ENCODE measurements at places on chromosomes 1 and 21.

GRCh38 chr1:93593854-93594602, 87.6 kb downstream of the BCAR3 start:
- no peak for DNase-seq

GRCh38 chr1:226631229-226632000, 82.9 kb downstream of the STUM start:
- DNase-seq = no peak

GRCh38 chr1:198174297-198174696, 17.5 kb downstream of the NEK7 start:
- DNase-seq = peak; percentile 40

DNA sequence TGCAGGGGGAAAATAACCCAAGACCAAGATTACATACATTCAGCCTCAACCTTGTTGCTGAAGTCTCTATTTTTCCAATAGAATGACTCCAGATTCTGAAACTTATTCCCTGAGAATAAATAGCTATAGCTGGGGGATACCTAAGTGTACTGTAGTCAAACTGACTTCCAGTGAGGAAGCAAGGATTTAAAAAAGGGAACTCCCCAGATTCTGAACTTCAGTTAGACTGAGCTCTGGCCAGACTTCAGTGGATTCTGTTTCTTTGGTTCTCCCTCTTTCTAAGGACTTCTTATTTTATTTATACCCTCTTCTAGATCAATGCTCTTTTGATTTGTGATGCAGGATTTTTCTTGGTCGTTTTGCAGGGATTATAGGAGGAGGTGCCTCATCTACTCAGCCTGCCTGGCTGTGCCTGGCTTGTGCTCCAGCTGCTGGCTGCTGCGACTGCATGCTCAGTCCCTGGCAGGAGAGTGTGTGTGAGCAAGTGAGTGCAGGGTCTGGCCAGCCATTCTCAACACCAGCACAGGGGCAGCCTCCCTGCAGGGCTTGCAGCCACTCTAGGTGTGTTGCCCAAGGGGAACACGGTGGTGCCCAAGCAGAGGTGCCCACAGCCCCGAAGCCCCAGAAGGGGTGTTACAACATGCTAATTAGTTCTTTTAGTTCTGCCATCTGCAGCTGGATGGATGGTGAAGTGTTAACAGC, 43.0 kb downstream of the SPATA17 start:
- no peak for DNase-seq

DNA sequence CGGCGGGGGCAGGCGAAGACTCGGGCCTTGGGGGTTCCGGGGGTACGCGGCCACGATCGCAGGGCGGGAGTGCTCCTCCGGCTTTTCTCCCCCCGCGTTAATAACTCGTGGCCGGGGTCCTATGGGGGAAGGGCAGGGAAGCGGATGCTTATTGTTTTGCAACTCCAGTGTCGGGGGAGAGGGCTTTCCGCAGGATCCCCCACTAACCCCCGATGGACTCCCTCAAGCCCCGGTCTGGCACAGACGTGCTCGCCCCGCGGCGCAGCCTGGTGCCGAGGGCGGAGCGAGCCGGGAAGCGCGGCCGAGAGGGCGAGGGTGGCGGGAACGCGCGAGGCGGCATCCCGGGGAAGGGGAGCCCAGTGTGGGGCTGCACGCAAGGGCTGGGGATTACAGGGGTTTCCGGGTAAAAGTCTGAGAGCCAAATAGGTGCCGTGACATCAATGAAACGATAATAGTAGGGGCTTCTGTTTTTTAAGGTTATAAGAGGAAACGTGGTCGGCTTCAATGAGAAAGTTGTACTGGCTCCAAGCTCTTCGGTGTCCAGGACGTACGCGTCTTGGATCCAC, 772 bp downstream of the UCK2 start:
- peak; percentile 68 for DNase-seq

- peak; percentile 55 for DNase-seq
These were observed 3.0 kb upstream of the RIT1 start for GRCh38 chr1:155913969-155914757.

DNA sequence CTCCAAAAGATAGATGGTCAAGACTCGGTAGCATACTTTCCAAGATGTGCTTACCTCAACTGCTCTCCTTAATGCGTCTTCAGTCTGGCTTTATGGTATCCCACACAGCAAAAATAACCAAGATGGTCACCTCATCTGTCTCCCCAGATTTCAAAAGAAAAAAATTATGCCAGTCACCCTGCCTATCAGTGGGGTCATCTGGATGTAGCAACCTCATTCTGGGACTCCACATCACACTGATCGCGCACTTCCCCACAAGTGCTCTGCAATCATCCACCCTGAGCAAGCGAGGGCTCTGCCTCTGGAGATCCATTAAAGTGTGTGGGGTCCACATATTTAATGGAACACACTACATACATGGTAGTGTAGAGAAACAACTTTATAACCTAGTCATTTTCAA, 42.5 kb downstream of the ACBD3 start:
- no peak for DNase-seq

DNA sequence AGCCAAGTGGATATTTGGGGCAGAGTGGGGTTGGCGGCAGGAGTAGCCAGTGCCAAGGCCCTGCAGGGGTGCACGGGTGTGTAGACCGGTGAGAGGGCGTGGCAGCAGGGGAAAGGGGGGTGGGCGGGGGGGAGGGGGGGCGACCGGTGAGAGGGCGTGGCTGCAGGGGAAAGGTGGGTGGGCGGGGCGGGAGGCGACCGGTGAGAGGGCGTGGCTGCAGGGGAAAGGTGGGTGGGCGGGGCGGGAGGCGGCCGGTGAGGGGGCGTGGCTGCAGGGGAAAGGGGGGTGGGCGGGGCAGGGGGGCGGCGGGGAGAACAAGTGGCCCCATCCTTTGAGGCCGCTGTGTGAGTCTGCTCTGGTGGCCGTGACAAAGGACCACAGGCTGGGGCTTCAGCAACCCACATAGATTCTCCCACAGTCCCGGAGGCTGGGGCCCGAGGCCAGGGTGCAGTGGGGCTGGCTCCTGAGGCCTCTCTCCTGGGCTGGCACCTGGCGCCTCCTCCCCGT, 25.8 kb downstream of the RRP1 start:
- DNase-seq = no peak

DNA sequence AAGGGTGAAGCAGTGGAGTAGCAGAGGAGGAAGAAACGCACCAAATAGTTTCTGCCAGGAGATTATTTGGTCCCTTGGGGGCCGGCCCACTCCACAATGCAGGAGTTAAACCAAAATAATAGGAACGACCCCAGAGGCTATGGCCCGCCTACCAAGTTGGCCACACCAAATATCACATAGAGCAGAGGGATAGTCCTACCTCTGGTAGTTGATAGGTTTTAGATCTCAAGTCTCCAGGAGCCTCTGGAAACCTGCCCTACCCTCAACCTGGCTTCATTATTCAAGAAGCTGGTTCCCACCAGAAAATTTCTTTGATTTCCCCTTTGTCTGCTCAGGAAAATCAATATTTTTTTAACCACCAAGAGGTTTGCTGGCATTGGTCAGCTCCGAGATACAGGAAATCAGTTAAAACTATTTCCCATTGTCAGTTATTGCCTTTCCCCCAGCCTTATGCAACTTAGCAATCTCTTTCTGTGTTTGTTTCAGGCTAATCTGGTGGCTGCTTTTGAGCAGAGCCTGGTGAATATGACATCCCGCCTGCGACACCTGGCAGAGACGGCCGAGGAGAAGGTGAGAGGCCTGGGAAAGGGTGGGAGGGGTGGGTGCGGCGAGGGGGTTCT, 35.5 kb upstream of the IPO9 start:
- DNase-seq = no peak

GRCh38 chr1:50332941-50333594, 90.2 kb downstream of the DMRTA2 start:
- DNase-seq = peak; percentile 45

- DNase-seq = no peak
These were observed 84.2 kb downstream of the PTGER3 start for GRCh38 chr1:70963374-70963773.

DNA sequence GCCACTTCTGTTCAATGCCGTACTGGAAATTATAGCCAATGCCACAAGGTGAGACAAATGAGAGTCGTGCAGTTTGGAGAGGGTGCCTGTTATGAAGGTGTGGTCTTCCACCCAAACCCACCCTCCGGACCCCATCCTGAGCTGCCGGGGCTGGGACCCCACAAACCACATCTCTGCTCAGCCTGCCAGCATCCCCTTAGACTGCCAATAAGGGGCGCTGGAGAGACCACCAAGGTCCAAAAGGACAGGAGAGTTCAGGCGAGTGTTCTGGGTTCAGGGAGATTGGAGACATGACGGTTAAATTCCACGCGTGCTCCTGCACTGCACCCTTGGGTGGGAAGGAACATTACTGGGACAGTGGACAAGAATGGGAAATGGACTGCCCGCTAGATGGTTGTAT, 48.7 kb upstream of the COL18A1 start:
- peak; percentile 20 for DNase-seq

- no peak for DNase-seq
These were observed 13.7 kb upstream of the PIGC start for GRCh38 chr1:172457479-172458130.

DNA sequence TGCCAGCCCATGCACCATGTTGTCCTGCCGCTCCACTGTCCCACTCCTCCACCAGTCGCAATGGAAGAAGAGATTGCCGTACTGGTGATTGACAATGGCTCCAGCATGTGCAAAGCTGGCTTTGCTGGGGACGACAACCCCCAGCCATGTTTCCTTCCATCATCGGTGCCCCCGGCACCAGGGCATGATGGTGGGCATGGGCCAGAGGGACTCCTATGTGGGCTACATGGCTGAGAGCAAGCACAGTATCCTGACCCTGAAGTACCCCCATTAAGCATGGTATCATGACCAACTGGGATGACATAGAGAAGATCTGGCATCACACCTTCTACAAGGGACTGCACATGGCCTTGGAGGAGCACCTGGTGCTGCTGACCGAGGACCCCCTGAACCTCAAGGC, 1.9 kb upstream of the AMY2B start:
- no peak for DNase-seq

DNA sequence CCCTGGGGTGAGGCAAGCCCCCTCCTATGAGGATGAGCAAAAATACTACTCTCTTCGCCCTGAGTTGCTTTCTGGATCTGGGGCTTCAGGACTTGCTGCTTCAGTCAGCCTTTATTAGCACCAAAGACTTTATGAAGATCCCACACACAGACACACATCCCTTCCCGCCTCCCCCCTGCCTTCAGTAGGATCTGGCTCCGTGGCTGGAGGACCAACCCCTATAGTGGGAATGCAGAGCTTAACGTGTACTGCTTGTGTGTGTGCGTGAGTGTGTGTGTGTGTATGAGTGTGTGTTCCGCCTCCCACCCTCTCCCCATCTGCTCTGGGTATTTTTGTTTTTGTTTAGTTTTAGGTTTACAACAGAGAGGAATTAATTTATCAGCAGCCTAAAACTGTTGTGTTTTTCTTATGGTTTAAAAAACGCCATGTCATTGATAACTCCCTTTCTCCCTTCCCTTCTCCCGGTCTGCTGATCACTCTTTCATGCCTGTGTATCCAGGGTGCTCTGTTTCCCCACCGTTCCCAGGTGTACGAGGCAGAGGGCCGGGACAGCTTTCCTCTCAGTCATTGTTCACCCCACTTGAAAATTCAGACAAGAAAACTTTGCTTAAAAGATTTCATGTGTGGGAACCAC, 27.5 kb upstream of the ZFP69B start:
- DNase-seq = no peak

- DNase-seq = no peak
These were observed 18.8 kb downstream of the TNFRSF25 start for GRCh38 chr1:6447016-6447817.

DNA sequence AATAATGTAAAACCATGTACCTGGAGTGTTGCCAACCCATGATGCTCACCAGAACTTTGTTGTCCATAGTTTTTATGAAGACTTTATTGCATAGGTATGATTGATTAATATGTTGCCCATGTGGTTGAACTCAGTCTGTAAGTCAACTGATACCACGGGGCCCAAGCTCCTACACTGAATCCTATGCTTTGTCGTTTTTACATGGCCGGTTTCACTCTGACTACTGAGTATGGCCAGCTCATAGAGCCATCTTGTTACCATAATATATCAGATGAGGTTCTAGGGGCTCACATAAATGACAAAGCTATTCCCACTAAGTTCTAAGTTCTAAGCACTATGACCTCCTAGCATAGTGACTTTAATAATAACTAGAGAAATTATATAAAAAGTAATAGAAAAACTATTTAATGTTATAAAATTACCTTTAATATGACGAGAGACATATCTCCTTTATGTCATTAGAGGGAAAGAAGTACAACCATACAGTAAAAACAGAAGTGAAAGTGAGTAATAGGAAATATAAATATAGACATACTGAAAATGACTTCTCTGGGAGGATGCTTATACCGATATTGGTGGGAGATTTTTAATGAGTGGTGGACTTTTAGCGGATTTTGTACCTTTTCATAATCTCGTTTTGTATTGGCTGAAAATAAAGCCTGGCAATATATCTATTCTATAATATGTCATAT, 983.4 kb upstream of the PRMT6 start:
- DNase-seq = no peak

DNA sequence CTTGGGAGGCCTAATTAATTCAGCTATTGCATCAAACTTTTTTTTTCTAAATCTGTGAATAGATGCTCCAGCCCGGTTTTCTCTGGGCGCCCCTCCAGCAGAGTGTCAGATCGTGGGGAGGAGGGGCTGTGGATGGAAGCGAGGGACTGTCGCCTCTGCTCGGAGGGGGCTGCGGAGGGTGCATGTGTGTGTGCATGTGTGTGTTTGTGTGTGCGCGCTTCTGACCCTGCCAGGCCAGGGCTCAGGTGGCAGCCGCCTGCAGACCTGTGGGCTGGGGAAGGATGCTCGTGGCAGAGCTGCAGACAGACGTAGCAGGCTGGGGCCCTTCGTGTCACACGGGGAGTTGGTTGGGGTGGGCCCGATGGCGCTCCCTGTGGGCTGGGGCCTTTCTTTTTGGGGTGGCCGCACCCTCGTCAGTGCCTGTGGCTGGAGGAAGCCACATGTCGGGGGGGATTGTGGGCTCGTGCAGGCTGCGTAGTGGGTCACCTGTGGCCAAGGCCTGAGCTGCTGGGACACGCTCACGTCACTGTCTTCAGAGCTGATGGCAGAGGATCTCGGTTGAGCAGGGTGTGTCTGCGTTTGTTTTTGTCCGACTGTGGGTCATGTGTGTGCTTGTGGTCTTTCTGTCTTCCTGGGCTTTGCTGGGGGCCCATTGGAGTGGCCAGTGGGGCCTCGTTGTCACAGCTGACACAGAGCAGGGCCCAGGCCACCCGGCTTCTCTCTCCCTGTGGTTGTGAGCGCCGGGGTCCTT, 2.8 kb downstream of the SKI start:
- peak; percentile 34 for DNase-seq

DNA sequence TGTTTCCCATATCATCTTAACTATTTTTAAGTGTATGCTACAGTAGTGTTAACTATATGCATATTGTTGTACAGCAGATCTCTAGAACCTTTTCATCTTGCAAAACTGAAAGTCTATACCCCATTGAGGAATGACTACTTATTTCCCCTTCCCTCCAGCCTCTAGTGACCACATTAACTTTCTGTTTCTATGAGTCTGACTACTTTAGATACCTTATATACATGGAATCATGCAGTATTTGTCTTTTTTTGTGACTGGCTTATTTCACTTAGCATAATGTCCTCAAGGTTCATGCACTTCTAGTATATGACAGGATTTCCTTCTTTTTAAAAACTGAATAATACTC, 96.5 kb upstream of the BTG3 start:
- no peak for DNase-seq
